HT1080 (cell line): ENCODE measurements at places on chromosomes 16 and 17. TPM values are rescaled to one million over a fixed set of nuclear protein-coding genes. Genes with fewer than 3 reads are reported as not detected.

The TNK1 gene
- total RNA-seq, result 0.24 TPM in 1 of 2 replicates, not detected in the other

DNA sequence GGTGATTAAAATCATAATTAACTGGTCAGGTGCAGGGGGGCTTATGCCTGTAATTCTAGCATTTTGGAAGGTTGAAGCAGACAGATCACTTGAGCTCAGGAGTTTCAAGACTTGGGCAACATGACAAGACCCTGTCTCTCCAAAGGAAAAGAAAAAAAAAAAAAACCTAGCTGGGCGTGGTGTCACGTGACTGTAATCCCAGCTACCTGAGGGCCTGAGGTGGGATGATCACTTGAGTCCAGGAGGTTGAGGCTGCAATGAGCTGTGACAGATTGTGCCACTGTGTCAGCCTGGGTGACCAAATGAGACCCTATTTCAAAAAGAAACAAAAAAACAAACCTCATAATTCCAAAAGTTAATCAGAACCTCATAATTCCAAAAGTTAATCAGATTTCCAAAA is 505.5 kb downstream of the CDH8 start:
- no peak for DNase-seq

GRCh38 chr16:84689111-84689510 is 10.7 kb upstream of the USP10 start:
- DNase-seq, result peak; percentile 68

- no peak for DNase-seq
Observed at GRCh38 chr17:29126268-29126930, 53.8 kb downstream of the MYO18A start.

- no peak for DNase-seq
Observed at GRCh38 chr16:46884513-46885293, 541 bp downstream of the GPT2 start.

GRCh38 chr16:10666291-10666690 is 28.4 kb downstream of the TEKT5 start:
- DNase-seq, result no peak

The CRYM gene
- total RNA-seq, result 0.27 TPM in 1 of 2 replicates, not detected in the other

DNA sequence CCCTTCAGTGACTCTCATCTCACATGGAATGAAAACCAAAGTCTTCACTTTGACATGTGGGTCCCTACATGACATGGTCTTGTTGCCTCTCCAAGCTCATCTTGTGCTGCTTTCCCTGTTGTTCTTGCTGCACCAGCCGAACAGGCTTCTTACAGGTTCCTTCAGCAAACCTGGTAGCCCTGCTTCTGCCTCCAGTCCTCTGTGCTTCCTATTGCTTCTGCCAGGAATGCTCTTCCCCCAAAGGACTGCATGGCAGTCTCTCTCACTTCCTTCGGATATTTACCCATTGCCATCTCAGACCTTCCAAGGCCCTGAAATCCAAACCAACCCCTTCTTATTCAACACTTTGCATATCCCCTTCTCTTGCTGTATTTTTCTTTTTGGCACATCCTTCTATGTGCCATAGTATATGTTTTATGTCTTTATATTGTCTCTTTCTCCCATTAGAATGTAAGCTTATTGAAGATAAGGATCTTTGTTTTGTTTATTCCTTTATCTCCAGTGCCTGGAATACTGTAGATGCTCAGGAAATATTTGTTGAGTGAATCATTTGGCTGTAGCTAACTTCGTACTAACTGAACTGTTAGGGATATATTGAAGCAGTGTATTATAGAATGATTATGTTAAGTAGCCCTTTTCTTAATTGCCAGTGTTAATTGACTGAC is 57.9 kb upstream of the SLC12A3 start:
- peak; percentile 58 for DNase-seq

The CCL2 gene
- 0.51 TPM in 1 of 2 replicates, not detected in the other for total RNA-seq

DNA sequence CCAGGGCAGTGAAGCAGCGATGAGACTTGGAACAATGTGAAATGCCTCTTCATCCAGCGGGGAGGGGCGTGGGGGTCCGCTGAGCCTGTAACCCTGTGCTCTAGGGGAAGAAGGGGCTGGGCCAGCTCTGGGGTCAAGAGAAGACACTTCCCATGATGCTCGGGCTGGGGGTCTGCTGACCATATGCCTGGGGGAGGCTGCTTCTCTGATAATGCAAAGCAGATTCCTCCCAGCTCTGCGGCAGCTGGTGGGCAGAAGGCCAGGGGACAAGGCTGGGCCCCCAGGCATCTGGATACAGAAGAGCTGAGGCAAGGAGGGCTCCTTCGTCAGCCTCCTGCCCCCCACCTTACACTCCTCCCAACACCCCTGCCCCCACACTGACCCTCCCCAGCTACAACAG is 24.7 kb downstream of the NGFR start:
- no peak for DNase-seq

The GPRC5C gene
- not detected in 2 replicates for total RNA-seq

DNA sequence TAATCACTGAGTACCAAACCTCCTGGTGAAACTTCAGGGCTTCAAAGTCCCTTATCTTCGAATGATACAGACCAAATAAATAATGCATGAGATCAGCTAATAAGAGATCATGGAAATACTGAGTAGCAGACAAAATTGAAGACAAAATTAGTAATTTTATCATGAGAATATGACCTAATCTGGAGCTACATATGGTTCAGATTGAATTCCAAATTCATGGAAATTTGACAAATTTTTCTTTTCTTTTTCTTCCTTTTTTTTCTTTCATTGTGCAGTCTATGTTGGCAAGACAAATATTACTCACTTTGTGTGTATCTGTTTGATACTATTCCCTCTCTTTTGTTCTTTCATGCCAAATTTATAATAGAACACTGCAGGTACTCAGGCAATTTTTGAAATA is 218.1 kb upstream of the KCNJ16 start:
- DNase-seq, result no peak

The CDH5 gene
- total RNA-seq, result 0.03 and 0.23 TPM in 2 replicates

DNA sequence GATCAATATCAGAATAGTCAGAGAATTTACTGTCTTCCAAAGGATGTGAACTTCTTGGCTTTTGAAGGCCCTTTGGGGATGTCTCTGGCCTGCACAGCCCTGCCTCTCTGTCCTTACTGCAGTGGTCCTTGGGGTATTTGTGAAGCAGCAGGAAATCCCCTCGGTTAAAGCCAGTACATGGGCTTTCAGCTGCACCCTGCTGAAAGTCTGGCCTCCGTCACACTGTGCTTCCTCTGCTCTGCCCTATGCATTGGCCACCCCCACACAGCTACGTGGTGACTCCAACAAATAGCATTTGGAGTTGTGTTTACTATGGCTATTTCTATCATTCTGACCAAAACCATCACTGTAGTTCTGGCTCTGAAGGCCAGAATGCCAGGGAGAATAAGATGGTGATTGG is 21.2 kb downstream of the SYCE1L start:
- DNase-seq, result no peak

GRCh38 chr17:39357986-39358385 is 43.4 kb downstream of the FBXL20 start:
- DNase-seq, result no peak

DNA sequence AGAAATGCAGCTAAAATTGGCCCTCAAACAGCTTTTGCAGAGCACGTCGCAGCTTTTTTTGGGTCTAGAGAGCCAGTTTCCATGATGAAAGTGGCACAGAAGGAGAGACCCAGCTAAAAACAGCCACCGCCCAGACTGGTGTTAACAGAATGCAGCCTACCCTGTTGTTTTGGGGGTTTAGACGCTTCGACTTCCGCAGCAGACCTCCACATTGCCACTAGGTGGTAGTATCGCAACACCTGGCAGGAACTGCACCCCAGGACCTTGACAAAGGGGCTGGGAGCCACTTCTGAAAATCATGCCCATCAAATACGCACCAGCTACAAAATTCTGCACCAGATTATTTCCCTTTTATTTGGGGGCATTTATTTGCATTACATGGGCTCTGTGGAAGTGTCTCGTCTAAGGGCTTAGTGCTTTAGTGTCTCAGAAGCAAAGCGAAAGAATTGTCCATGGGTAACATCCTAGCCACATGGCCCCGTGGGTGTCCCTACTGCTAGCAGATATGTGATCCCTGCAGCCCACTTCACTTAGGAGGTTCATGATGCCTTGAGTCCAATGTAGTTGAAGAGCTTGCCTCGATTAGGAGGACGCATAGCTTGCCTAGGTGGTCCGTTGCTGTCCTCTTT is 167.1 kb downstream of the HAPSTR1 start:
- peak; percentile 18 for DNase-seq
